Lower leg skin (tissue), 4 donors: ENCODE measurements at places on chromosomes 4 and X. TPM values are rescaled to one million over a fixed set of nuclear protein-coding genes. Genes with fewer than 3 reads are reported as not detected.

The CSN1S1 gene
- total RNA-seq = not detected

The NPY1R gene
- total RNA-seq = 31.5 TPM

The XAGE2 gene
- total RNA-seq = not detected

The LUZP4 gene
- not detected for total RNA-seq

The GAGE12J gene
- total RNA-seq = not detected

The PDGFC gene
- total RNA-seq = 18.9 TPM

The STBD1 gene
- 0.89 TPM for total RNA-seq

The TMEM35A gene
- 0.17 TPM for total RNA-seq

The PWWP3B gene
- 0.46 TPM for total RNA-seq

The ZNF157 gene
- 0.19 TPM for total RNA-seq

The SHOX gene
- 0.54 TPM for total RNA-seq

The RHOXF1 gene
- total RNA-seq = not detected

The PRRG3 gene
- total RNA-seq = 1.2 TPM

The PLRG1 gene
- 33.1 TPM for total RNA-seq

The CXCL13 gene
- total RNA-seq = not detected

The FRMPD4 gene
- total RNA-seq = 0.16 TPM

The C4orf50 gene
- not detected for total RNA-seq

The SLC7A11 gene
- total RNA-seq = 0.75 TPM

The GAB3 gene
- total RNA-seq = 1.2 TPM

The MFAP3L gene
- 93.6 TPM for total RNA-seq

The USP51 gene
- 0.08 TPM for total RNA-seq

The HOPX gene
- 2,611 TPM for total RNA-seq

The BST1 gene
- 6.7 TPM for total RNA-seq

The TEX13C gene
- not detected for total RNA-seq

The SSX2 gene
- not detected for total RNA-seq

The REELD1 gene
- not detected for total RNA-seq

The MAGEE1 gene
- 3.2 TPM for total RNA-seq

The EGFL6 gene
- 0.13 TPM for total RNA-seq

The SSX3 gene
- total RNA-seq = not detected

The EFHC2 gene
- total RNA-seq = 5.3 TPM

The EREG gene
- total RNA-seq = 52.1 TPM

The OSTC gene
- total RNA-seq = 30.7 TPM

The MXRA5 gene
- 10.7 TPM for total RNA-seq

The FAAH2 gene
- total RNA-seq = 15.0 TPM

The PPEF2 gene
- not detected for total RNA-seq

The RBPJ gene
- 46.7 TPM for total RNA-seq

The PDCL2 gene
- not detected for total RNA-seq

The ALG13 gene
- total RNA-seq = 42.9 TPM
